ENCODE measurements at places on chromosomes 1 and 21. TPM values are rescaled to one million over a fixed set of nuclear protein-coding genes. Genes with fewer than 3 reads are reported as not detected.

Gene KANK4
- total RNA-seq, result 34.3 TPM

- H3K27ac ChIP-seq, result no peak overlapping the region
- H3K4me3 ChIP-seq, result no peak overlapping the region
- no peaks in the 10 kb centered on the region for H3K27me3 ChIP-seq
- no peak for DNase-seq
These were observed 149.2 kb downstream of the ST6GALNAC5 start for GRCh38 chr1:77016386-77016985.

Gene SH2D1B
- total RNA-seq, result not detected

DNA sequence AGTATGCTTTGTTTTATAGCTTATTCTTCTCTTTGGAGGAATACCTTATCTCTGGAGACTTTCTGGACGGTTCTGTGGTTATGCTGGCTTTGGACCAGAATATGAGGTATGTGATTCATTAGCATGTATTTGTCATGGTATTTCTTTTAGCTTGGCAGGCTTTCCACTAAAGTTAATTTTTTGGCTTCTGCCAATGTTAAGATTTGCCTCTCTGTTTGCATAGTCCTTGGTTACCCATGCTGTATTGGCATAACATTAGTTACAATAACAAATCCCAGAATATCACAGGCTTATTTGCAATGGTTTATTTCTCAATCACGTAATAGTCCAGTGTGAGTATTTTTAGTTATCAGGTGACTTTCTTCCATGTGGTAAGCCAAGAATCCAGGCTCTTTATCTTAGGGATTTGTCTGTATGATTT is 9.7 kb downstream of the ZMPSTE24 start:
- no peak for DNase-seq
- no peak overlapping the region for H3K4me3 ChIP-seq
- H3K27me3 ChIP-seq, result no peaks in the 10 kb centered on the region
- H3K27ac ChIP-seq, result no peak overlapping the region
- peaks cover 35% of the 10 kb centered on the region for H3K36me3 ChIP-seq
- H3K4me1 ChIP-seq, result peaks cover 5% of the 10 kb centered on the region

Gene FBLIM1
- total RNA-seq, result 101 TPM

DNA sequence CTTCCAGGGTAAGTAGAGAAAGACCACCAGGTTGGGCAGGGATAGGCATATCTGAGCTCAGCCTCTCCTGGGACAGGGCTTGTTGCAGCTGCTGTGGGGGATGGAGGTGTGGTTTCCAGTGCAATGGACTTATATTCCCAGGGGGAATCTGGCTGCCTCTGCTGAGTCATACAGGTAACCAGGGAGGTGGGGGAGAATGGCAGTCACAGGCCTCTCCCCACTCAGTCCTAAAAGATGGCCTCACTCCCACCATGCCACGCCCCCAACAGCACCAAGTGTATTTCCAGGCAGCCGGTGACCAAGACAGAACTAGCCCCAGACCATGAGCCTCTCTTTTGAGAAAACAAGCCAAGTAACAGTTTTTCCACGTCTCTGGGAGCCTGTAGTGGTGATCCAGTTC is 1240.7 kb downstream of the BRINP3 start:
- DNase-seq, result no peak
- H3K4me1 ChIP-seq, result peaks cover 2% of the 10 kb centered on the region
- H3K4me3 ChIP-seq, result no peak overlapping the region
- no peak overlapping the region for H3K27ac ChIP-seq
- no peaks in the 10 kb centered on the region for H3K27me3 ChIP-seq
- H3K36me3 ChIP-seq, result no peaks in the 10 kb centered on the region

- DNase-seq, result no peak
- peaks cover 13% of the 10 kb centered on the region for H3K27me3 ChIP-seq
- peaks cover 20% of the 10 kb centered on the region for H3K4me1 ChIP-seq
- no peak overlapping the region for H3K4me3 ChIP-seq
- H3K36me3 ChIP-seq, result no peaks in the 10 kb centered on the region
- no peak overlapping the region for H3K27ac ChIP-seq
These were observed 21.2 kb downstream of the PRRX1 start for GRCh38 chr1:170685166-170685565.

Gene REN
- total RNA-seq, result 0.29 TPM

Gene S100A1
- not detected for total RNA-seq

Gene CYP2J2
- total RNA-seq, result 2.9 TPM

Gene NUP210L
- 0.04 TPM for total RNA-seq

Gene RHCE
- 0.72 TPM for total RNA-seq

- DNase-seq, result peak; percentile 66
- peaks cover 52% of the 10 kb centered on the region for H3K4me1 ChIP-seq
- H3K27me3 ChIP-seq, result peaks cover 8% of the 10 kb centered on the region
These were observed 434 bp downstream of the EVA1B start for GRCh38 chr1:36322786-36323635.

- H3K4me1 ChIP-seq, result peaks cover 16% of the 10 kb centered on the region
- no peak overlapping the region for H3K4me3 ChIP-seq
- DNase-seq, result no peak
- H3K27ac ChIP-seq, result peak overlapping the region; percentile 67
These were observed 124.0 kb upstream of the SPATA6 start for GRCh38 chr1:48596046-48596445.

Gene HES4
- 87.7 TPM for total RNA-seq

DNA sequence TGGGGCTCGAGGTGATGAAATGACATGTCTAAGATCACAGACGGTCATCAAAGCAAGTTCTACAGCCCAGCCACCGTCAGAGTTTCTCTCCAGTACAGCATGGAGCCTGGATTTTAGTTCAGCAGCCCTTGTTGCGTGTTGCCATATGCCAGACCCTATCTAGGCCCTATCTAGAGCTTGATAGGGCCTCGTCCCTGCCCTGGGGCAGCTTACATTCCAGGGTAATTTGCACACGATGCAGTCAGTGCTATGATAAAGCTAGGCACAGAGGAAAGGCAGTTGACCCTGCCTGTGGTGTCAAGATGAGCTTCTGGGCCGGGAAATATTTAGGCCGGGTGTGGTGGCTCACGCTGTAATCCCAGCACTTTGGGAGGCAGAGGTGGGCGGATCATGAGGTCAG is 18.9 kb downstream of the ETV3L start:
- no peaks in the 10 kb centered on the region for H3K36me3 ChIP-seq
- no peak overlapping the region for H3K27ac ChIP-seq
- DNase-seq, result no peak
- no peaks in the 10 kb centered on the region for H3K4me1 ChIP-seq

DNA sequence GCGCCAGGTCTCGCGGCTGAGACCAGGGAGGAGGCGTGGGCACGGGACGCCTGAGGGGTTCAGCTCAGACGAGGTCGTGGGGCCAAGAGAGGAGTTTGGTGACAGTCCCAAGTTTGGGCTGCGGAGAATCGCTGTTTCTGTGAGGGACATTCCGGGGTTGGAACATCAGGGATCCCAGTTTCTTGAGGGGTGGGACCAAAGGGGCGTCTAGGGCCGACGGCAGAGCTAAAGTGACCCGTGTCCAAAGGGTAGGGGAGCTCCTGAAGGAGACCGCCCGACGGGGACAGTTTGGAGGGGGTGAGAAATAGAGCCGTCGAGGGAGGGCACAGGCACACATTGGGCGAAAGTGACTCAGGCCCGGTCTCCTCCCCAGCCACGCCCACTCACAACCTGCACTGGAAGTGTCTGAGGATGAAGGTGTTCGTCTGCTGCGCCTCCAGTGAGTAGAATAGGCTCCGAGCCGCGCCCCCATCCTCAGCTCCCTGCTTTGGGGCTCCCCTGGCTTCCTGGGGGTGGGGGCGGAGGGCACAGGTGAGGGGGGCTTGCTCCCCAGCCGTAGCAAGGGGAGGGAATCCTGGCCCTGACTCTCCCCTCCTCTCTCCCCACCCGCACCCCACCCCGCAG is 7.0 kb downstream of the EFNA3 start:
- H3K27me3 ChIP-seq, result peaks cover 33% of the 10 kb centered on the region
- peaks cover 39% of the 10 kb centered on the region for H3K4me1 ChIP-seq
- H3K27ac ChIP-seq, result peak overlapping the region; percentile 98

Data from mesothelial cell of epicardium (in vitro differentiated cells).